LHCN-M2 (cell line): ENCODE measurements at places on chromosomes 5 and 9. TPM values are rescaled to one million over a fixed set of nuclear protein-coding genes. Genes with fewer than 3 reads are reported as not detected.

The WNT8A gene
- total RNA-seq = not detected in 2 replicates

DNA sequence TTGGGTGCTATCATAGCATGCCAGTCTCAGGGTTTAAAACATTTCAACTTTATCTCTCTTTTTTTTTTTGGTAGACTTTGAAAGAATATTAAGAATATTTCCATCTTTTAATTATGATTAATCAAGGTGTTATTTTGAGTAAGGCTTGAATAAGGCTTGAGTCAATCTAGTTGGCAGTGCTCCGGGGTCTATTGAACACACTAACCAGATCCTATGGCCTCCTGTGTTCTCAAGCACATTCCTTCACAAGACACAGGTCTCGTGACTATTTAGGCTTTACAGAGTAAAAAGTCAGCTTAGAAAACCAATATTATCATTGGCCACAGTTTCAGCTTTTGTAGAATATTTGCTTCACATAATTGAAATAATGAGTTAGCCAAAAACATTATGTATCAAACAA is 151.2 kb downstream of the ARHGEF28 start:
- DNase-seq = no peak

- DNase-seq = no peak
These were observed 1.4 kb downstream of the AKNA start for GRCh38 chr9:114386361-114386885.

The CARD9 gene
- 0.19 and 0.86 TPM in 2 replicates for total RNA-seq

- DNase-seq = no peak
These were observed 118.6 kb downstream of the ARRDC3 start for GRCh38 chr5:91264311-91265051.

The KCNN2 gene
- 0.13 and 0.46 TPM in 2 replicates for total RNA-seq

The FSD1L gene
- 2.1 and 2.8 TPM in 2 replicates for total RNA-seq

DNA sequence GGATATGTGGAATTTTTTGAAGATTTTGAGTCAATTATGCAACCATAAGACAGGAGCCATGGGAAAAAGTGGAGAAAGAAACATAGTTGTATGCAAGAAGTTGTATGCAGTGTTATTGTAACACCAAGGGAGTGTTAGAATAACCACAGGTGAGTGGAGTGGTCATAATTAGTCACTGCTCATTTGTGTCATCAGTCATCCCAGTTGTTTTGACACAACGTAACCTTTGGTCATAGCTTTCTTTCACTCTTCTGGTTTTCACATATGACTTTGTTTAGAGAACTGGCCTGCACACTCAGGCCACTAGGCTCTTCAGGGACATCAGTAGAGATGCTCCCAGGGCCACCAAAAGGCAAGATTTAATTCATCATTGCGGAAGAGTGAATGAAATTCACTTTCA is 158.7 kb upstream of the HMHB1 start:
- DNase-seq = peak; percentile 36

GRCh38 chr5:39379693-39380092 is 15.4 kb upstream of the C9 start:
- no peak for DNase-seq

DNA sequence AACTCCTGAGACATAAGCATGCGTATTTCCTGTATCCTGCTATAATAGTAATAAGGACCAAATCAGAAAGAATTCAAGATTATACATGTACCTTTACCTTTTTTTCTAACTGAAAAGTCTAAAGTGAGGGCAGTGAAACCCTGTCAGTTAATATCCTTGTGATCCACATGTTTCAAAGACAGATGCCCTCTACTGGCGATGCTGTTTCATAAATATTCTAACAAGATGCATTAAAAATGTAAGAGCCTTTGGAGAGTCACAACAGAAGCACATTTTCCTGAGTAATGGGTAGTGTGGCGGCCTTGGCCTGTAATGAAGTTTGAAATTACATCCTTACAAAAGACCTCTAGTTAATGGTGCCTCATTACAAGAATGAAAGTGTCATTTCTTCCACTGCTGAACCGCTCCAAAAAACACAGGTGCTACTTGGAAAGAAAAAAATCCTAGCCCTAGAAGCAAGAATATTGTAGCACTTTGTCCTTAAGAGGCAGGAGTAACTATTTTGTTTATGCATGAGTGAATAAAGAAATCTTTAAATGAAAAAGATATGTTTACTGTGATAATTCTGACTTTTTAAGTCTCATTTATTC is 232.6 kb downstream of the EPB41L4A start:
- DNase-seq = peak; percentile 43

The OR1J2 gene
- total RNA-seq = not detected in 2 replicates

The PCDHGA12 gene
- 6.1 and 6.9 TPM in 2 replicates for total RNA-seq

DNA sequence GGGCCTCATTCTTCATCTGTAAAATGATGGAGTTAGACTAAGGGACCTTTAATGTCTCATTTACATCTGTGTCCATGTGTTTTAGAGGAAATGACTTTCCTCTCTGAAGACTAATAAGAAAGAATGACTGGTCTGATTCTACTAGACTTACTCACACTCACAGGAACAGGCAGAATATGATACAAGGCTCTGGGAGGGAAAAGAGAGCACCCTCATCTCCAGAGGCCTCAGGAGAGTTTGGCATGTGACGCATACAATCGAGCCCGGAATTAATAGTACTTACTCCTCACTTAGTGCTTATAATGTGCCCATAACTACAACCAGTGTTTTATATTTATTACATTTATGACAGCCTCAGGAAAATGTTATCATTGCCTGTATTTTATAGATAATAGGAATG is 608.7 kb downstream of the KCTD16 start:
- peak; percentile 8 for DNase-seq

DNA sequence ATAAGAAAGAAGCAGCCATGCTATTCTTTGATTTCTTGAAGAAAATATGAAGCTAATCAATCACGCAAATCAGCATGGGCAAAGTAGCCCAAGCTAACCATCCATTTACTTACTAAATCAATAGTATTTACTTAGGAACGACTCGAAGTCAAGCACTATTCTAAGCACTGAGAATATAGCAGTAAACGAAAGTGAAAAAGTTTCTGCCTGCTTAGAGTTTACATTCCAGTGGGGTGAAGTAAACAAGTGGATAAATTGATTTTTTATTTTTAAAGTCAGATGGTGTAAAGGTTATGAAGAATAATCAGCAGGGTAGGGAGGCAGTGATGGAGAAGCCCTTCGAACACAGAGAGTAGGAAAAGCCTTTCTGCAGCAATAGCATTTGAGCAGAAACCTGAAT is 5.5 kb downstream of the TSTD2 start:
- DNase-seq = no peak

GRCh38 chr9:135478829-135479468 is 633 bp upstream of the PPP1R26 start:
- DNase-seq = no peak

DNA sequence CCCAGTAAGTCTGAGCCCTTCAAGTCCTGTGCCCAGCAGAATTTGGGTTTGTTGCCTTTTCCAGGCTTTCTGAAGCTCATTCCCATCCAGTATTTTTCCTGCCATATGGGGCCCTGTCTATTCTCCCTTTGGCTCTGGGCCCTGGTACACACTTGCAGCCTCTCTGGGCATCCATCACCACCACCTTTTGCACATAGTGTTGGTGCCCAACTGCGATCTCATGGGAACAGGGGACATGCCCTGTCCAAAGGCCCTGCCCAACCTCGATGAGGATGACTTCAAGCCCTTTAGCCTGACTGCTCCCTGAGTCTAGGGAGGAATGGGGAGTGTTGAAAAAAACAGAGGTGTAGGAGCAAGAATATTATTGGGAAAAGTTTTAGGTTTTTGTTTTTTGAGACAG is 11.5 kb downstream of the RGS3 start:
- DNase-seq = no peak

DNA sequence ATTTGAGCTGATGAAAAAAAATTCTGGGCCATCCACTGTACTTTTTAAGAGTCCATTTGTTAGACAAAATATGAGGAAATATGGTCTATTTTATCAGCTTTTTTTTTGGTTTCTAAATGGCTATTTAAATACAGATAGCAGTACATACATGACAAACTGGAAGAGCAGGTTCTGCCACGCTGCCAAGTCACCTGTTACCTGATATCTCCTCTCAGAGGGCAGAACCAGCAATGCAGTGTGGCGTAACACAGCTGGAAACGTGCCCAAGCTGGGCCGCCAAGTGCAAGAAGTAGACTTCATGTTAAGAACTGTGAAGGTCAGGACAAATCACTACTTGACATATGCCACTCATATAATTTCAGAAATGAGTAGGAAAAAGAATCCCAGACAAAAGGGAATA is 8.1 kb downstream of the MCIDAS start:
- no peak for DNase-seq

- DNase-seq = peak; percentile 93
These were observed 170.5 kb downstream of the ARHGEF28 start for GRCh38 chr5:73796164-73797131.

- no peak for DNase-seq
These were observed 5.6 kb upstream of the STARD4 start for GRCh38 chr5:111517853-111518501.

DNA sequence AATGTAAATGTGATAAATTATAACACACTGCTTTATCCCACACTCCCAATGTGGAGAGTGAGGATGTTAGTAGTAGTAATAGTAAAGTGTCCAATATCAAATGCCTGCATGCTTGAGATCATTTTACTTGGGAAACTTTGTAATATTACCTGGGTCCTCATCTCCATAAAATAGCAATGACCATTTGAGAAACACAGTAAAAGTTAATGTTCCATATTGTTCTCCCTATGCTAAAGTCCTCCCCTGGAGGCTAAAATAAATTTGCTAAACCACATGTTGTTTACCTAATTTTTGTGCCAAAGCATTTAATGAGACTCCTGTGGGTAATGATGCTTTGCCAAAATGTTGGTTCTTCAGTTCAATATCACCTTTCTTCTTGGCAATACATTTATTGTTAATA is 291.2 kb downstream of the CDH10 start:
- no peak for DNase-seq

DNA sequence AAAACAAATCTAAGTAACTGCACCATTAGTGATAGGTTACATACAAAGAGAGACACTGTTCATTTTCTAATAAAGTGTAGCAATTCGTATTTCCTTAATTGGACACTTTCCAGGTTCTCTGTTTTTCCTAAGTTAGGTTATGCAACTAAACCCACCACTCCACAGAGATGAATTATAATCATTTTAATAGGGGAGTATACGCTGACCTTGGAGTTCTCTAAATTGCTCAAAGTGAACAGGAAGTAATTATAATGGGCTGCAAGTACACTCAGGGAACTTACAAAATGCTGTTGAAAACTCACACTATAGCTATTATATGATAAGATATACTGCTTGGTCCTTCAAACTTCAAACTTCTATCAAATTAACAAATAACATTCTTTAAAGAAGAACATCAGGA is 18.2 kb upstream of the ADCY2 start:
- DNase-seq = no peak

- peak; percentile 58 for DNase-seq
These were observed 119.6 kb upstream of the TAF11L2 start for GRCh38 chr5:17378346-17378997.

The PPP2R2B gene
- 0.75 and 1.0 TPM in 2 replicates for total RNA-seq

DNA sequence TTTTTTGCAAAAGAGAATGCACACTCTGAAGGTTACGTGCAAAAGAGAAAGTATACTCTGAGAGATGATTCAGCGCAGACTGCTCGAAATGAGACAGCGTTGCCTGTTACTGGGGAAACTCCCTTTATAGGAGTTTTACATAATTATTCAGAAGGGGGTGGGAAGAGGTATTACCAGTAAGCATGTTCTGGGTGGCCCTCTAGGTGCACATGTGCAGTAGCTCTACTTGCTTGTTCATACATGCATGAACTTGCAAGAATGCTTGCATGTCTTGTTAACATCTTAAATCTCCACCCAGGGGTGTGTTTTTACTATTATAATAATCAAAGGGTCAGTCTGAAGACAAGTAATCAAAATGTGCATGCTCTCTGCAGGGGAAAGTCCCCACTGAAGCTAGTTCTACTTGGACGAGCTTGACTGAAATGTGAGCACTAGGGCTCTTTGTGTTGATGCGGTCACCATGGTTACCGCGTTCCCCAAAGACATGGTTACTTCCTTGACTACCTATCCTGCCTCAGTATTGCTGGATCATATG is 75.5 kb downstream of the SGCD start:
- no peak for DNase-seq

The DMRTA1 gene
- total RNA-seq = 2.4 and 4.2 TPM in 2 replicates

DNA sequence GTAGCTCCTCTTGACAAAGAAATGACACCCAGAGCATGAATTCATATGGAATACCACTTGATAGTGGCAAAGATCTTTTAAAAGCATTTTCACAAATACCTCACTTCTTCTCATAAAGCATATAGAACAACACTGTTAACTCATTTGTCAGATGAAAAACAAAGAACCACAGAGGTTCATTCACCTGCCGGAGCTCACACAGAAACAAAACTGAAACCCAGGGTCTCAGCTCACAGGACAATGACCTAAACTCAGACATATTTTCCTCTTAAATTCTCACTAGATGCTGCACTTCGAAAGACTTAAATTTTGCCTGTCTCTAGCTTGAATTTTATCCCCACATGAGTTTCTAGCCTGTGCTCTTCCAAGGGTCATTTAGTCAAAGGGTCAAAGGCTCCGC is 339.0 kb downstream of the KCNN2 start:
- no peak for DNase-seq

DNA sequence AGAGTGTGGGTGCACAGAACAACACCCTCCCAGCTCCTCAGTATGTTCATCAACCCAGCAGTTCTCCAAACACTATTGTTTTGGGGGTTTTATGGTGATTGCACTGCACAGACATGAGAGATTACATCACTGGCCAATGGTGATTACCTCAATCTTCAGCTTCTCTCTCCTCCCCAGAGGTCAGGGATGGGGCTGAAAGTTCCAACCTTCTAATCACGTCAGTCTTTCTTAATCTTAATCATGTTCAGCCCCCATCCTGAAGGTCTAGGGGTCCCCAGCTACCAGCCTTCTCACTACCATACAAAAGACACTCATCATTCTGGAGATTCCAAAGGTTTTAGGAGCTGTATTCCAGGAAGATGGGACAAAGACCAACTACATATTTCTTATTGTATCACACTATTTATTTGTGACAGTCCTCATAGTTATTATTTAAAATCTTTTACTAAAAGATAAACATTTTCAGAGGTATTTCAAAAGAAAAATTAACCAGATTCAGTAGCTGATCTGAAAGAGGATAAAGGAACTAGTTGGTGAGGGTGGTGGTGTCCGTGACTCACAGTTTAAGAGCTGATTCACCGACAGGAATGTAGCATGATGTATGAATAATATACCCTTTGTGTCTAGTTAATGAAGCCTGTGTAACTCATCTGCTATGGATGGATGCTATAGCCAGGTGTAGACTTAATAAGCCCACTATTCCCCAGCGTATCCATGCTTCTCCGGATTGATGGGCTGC is 35.6 kb downstream of the RASEF start:
- DNase-seq = peak; percentile 65

DNA sequence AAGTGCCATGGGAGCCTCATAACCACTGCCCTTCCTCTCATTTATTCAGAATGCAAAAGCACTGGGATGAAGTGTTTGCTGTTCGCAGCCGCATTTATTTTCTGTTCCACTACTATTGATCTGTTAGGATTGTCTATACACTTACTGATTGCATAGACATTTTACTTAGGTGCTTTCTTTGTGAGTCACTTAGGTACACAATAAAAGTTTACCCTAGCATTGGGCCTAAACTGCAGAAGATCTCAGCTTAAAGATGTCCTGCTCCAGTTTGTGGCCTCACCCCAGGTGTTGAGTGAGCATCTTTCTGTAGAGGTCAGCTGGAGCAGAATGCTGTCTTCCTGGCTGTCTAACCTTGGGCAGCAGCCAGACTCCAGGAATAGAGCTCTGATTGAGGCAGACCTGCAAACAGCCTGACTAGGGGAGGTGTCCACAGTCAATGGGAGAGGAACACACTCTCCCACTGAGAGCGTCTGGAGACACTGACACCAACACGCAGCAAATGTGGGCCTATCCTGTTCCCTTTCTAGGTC is 54.0 kb downstream of the GPR21 start:
- DNase-seq = no peak

The MAPKAP1 gene
- total RNA-seq = 146 and 148 TPM in 2 replicates
